Ecto neural progenitor cell (in vitro differentiated cells): ENCODE measurements at places on chromosomes 11 and 22.

- peak; percentile 29 for DNase-seq
Measured at GRCh38 chr22:43535336-43535735, 123.5 kb downstream of the MPPED1 start.

DNA sequence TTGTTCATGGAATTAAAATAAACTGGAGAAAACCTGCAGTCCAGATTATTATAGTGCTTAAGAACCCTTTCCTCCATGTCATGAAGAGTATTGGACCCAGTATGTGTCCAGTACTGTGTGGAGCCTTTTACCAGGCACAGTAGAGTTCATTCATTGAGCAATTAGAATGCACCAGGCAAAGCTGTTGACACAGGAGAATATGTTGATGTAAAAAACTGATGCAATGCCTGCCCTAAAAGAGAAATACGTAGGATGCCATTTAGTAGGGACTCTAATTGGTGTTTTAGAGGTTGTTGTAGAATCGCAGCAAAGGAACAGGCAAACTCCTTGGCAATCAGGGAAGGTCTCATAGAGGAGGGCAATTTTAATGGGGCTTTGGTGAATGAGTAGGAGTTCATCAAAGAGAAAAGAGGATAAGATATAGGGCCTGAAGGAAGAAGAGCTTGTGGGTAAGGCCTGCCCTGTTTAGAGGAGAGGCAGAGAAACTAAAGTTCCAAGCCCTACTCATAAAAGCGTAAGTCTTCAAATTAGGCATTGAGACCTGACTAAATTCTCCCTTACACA is 126.4 kb downstream of the SEZ6L start:
- no peak for DNase-seq

DNA sequence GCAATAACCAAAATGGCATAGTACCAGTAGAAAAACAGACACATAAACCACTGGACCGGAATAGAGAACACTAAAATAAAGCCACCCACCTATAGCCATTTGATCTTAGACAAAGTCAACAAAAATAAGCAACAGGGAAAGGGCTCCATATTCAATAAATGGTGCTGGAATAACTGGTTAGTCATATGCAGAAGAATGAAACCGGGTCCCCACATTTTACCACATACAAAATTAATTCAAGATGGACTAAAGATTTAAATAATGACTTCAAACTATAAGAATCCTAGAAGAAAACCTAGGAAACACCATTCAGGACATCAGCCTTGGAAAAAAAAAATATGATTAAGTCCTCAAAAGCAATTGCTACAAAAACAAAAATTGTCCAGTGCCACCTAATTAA is 30.1 kb upstream of the NOX4 start:
- DNase-seq, result no peak

GRCh38 chr22:28981818-28982499 is 79.7 kb downstream of the C22orf31 start:
- DNase-seq, result no peak

GRCh38 chr11:20089367-20089766 is 70.9 kb downstream of the DBX1 start:
- DNase-seq, result no peak

GRCh38 chr11:111665777-111666176 is 63.5 kb downstream of the SIK2 start:
- DNase-seq, result no peak

- no peak for DNase-seq
Measured at GRCh38 chr11:68282141-68282860, 10.5 kb upstream of the C11orf24 start.

DNA sequence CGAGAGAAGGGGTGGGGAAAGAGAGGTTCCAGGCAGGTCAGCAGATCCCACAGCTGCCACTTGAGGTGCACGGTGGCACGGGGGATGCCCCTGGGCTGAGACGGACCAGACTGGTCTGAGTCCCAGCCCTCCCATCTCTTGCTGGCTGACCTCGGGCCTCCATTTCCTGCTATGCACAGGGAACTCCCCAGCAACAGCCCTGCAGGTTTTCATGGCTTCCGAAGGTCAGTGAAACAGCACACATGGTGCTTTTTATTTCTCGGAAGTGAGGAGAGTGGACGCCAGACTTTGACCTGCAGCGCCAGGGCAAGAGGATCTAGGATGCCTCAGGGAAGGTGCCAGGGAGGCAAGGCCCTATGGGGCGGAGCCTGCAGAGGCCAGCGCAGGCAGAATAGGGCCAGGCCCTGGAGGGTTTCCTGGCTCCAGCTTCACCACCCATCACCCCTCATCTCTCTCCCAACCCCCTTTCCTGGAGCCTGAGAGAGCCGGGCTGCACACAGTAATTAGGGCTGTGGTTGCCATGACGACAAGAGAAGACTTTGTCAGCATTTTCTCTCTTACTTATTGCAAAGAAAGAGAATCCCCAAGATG is 29.5 kb downstream of the SLC22A12 start:
- peak; percentile 57 for DNase-seq

GRCh38 chr11:117670924-117671323 is 126.1 kb downstream of the DSCAML1 start:
- DNase-seq, result no peak

DNA sequence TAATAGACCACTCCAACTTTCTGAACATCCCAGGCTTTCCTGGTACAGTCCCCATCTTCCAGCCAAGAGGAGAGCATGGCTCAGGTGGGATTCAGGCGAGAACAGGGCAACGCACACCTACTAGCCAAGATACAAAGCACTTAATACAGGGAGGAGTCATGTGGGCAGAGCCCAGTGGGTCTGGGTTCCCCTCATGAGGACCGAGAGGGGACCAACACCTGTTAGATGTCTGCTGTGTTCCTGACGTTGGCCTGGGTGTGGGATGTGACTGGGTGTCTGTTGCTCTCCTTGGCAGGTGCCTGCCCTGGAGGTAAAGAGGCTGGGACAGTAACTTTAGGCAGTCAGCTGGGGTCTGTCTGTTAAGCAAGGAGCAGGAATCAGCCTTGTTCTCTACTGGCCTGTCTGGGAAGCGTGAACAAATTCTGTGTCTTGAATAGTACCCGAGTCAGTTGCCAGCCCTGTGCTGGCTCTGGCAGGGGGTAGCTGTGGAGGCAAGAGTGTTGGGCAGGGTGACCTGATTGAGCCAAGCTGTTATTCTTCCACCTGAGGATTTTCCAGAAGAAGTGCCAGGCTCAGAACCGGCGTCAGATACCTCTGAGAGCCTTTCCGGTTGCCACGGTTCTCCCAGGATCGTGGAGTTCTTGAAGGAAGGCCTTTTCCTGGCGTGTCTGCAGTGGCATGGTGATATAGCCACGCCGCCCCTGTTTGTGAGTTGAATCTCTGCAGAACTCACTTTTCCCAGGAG is 56.3 kb downstream of the BCR start:
- DNase-seq, result no peak

GRCh38 chr11:46367244-46367915 is 14.1 kb upstream of the MDK start:
- DNase-seq, result peak; percentile 84

- DNase-seq, result no peak
Measured at GRCh38 chr11:46144741-46145140, 23.5 kb upstream of the PHF21A start.

DNA sequence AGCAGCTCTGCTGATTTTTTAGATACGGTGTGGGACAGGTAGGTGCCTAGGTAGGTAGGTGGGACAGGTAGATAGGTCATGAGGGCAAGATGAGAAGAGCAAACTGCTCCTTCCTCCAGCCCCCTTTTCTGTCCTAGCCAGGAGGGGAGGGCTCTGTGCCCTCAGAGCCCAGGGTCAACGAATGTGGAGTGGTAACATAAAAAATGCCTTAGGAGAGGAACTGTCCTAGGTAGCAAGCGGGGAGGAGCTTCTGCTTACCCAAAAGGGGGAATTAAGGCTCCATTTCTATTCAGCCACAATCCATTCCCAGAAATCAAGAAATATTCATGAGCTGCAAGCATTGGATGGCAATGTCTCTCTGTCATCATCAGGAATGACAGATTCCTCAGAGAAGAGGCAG is 234.8 kb downstream of the GRIK4 start:
- no peak for DNase-seq

DNA sequence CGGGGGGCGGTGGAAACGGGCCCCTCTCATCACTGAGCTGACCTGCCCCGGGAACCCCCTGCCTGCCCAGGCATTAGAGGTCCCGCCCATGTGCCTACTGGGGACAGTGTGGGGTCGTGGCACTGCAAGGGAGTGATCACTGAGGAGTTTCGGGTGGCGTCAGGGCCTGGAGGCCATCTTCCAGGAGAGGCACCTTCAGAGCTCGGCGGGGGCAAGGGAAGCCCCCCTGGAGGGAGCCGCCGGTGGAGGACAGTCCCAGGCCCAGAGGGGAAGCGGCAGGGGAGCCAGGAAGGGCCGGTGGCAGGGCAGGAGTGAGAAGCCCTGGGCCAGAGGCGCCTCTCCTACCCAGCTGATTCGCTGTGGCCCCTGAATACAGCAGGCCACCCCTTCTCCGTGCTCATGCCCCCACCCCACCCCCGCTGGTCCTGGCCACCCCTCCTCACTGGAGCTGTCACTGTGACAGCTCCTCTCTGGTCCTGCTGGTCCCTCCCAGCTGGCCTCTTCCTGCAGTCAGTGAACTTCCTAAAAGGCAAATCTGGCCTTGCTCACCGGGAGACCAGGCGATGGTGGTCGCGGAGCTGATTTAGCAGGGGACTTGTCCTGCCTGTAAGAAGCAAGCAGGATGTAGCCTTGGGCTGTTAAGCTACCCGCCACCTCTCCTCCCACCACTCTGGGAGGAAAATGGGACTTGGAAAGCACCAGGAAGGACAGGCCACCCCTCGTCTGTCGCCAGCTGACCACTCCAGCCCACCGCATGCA is 2.0 kb upstream of the MAPK11 start:
- DNase-seq, result no peak

DNA sequence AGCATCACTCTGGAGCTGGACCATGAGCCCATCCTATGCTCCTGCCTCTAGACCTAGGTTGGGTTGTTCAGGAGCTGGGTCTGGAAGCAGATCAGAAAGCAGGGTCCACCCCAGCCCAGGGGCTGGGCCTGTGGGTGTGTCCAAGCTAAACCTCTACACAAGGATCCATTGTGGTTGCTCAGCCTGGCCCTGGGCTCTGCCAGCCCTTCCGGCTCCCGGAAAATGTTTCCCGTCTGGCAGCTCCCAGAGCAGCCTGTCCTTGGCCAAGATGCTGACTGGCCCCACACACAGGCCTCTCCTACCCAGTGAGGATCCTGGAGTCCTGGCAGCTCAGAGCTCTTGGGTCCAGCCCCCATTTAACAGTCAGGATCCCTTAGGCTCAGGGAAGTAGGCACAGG is 35.3 kb upstream of the FCHSD2 start:
- no peak for DNase-seq

GRCh38 chr11:68049509-68050370 is 10.9 kb downstream of the TCIRG1 start:
- DNase-seq, result peak; percentile 44

DNA sequence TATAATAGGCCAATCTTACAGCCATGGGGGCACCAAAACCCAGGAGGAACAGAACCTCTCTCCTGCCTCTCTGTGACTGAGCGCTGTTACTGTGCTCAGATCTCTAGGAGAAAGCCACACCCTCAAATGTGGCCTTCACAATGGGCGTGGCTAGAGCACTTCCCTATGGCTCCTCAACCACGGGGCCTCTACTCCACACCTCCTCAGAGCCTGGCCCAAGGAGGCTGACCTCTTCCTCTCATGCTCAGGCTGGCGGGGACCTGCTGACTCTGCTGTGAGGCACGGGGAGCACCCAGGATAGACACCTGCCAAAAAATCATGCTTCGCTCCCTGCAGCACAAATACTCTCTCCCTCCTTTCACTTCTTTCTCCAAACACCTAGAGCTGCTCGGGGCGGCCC is 41.0 kb downstream of the C11orf58 start:
- DNase-seq, result peak; percentile 43
